Stromal cell of bone marrow (primary cell): ENCODE measurements at places on chromosomes 3 and 15.
A peak's percentile ranks its signal among the peaks of the same experiment; 100 is the strongest.

DNA sequence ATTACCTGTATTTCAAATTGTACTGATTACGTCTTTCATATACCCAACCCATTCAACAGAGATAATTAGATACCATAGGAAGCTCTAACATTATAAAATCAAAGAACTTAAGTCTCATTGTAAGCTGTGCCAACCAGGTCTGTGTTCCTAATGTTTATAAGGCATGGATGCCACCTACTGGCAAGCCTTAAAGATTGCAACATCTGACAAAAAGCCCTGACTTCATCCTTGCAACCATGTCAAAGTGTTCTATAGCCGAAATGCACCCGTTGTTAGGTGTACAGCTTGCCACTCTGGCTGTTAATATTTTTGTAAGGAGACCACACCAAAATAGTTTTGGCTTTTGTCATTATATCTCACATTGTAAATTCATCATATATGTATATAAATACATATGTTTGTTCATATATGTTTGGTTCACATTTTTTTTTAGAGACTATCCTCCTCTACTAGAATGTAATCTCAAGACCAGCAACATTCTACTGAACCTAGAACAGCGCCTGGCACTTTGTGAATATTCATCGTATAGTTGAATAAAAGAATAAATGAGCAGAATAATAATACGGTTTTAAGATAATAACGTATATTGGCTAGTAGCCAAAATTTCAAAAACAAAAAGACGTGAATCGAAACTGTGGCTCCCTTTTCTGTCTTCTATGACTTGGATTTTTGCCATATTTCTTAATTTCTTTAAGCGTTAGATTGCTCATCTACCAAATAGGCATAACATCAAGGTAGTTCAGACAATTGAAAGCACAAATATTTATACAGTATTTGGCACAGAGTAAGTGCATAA, 258.1 kb downstream of the TBL1XR1 start:
- peak; percentile 63 for DNase-seq

- peak; percentile 39 for DNase-seq
Observed at GRCh38 chr15:38252481-38253350, at the start of gene SPRED1. TSS of gene SPRED1 (plus strand) at chr15:38252836. CDS start at chr15:38253186, 350 bp downstream.

DNA sequence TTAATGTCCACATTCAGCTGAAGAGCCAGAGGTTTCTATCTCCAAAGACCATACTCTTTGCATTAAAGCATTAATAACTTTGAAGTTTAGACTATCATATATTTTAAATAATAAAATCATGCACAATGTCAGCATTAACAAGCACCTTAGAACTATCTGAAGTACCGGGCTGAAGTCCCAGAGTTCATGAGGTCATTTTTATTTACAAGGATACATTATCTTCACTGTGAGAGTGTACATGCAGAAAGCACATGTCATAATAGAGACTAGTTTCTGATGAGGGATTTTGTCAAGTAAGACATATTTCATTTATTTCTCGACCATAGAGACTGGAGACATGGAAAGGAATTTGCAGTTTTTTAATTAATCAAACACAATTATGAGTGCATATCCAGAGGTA, 52.4 kb upstream of the SI start:
- no peak for DNase-seq

DNA sequence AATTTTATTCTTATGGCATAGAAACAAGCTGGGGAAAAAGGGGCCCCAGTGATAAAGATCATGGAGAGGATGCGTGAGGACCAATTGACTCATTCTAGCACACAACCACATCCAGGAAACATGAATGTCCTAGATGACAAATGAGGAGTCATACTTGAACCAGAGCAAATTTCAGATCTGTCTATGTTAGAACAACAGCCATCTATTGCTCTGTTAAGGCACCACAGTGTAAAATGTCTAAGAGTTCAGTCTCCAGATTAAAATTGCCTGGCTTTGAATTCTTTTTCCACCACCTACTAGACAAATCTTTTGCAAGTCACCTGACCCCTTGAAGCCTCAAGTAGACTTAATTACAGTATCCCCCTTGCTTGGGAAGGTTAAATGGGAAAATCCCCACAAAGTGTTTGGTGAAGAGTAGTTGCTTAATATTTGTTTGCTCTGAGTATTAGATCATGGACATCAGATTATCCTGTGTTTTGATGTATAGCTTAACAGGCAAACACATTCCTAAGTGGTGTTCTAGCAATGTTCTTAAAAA, 258.7 kb upstream of the TGFBR2 start:
- DNase-seq, result peak; percentile 90

DNA sequence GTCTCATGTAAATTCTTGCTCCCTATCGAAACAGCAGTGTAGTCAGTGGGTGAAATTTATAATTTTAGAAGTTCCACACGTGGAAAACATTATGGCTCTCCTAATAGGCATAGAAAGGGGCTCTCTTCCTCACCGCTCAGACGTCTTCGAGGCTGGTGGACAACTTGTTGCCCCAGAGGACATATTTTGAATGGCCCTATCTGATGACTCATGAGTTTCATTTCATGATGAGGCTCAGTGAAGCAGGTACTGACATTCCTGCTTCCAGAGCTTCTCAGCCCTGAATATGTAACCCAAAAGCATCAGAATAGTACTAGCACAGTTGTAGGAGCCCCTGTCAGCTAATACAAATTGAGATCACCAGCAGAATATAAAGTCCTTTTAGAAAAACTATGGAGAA, 117.9 kb downstream of the HERC1 start:
- DNase-seq, result no peak

GRCh38 chr3:72009851-72010443, 225.0 kb upstream of the PROK2 start:
- DNase-seq, result peak; percentile 39

DNA sequence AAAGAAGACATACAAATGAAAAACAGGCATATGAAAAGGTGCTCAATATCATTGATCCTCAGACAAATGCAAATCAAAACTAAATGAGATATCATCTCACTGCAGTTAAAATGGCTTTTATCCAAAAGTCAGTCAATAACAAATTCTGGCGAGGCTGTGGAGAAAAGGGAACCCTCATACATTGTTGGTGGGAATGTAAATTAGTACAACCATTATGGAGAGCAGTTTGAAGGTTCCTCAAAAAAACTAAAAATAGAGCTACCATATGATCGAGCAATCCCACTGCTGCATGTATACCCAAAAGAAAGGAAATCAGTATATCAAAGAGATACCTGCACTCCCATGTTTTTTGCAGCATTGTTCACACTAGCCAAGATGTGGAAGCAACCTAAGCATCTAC, 165.8 kb downstream of the PLCL2 start:
- DNase-seq, result no peak

GRCh38 chr3:146903927-146904326, 298.8 kb upstream of the PLSCR5 start:
- no peak for DNase-seq

DNA sequence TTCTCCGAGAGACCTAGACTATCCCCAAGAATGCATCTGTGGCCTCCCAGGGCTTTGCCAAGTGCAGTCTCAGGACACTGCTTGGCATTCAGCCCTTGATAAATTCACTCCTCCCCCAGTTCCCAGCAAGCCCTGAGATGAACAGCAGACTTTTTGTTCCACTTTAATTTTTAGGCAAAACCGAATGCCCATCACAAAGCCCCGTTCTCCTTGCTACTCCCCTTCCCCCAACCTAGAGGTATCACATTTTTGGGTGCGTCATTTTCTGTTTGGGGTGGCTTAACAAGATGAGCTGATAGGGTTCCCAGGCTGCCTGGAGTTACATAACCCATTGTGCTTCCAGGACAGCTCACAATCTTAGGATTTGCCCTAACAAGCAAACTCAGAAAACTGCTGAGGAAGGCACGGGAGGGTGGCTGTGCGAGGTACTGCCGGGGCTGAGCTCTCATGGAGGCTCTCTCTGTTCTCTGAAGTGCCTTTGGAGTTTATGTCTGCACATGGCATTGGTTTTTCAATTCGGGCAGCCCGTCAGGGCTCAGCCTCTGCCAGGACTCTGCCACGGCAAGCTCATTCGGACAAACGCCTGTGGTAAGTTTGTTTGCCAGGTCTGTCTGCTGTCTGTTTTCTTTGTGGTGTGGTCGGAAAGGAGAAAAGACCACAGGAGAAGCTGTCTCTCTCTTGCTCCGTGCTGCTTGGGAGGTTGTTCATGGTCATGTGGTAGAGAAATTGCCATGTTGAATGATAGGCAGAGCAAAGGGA, at the start of gene TRAK1:
Gene TRAK1, plus strand, starts transcription at position 385 of the 759 bp plus-strand sequence. Its CDS starts 113 bp downstream, at position 498.
- DNase-seq, result peak; percentile 73

DNA sequence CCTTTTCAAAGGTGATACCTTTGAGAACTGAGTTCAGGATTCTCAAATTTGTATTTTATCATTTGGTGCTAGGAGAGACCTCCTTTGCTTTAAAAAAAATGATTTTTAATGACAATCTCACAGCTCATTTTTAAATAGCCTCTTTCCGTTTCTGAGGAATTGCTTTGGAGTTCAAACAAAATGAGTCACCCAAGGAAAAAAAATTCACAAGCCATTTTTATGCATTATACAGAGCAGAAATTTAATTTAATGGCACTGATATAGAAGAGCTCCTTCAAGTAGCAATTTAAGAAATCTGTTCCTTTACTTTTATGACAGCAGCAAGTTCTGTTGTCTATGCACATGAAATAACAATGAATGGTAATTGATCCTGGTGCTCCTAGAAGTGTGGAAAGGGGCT, 337.9 kb upstream of the KCNMB2 start:
- no peak for DNase-seq

- DNase-seq, result no peak
Observed at GRCh38 chr15:58420579-58421043, 11.2 kb upstream of the LIPC start.

DNA sequence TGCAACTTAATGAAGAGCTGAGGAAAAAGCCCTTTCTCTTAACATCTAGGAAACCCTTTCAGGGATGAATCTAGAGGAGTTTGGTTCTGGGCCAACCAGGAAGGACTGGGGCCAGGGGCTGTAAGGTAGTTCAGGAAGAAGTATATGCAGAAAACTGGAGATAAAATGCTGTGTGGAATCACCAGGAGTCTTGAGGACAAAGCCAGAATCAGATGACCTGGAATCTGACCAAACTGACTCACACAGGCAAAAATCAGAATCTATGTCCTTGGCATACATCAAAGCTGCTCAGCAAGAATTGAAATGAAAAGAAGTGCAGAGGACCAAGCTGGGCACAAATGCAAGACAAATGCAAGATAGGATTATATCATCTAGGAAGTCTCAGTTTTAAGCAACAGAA, 59.4 kb upstream of the ATP2C1 start:
- peak; percentile 29 for DNase-seq

- no peak for DNase-seq
Observed at GRCh38 chr15:27248251-27248650, 277.3 kb downstream of the GABRG3 start.

DNA sequence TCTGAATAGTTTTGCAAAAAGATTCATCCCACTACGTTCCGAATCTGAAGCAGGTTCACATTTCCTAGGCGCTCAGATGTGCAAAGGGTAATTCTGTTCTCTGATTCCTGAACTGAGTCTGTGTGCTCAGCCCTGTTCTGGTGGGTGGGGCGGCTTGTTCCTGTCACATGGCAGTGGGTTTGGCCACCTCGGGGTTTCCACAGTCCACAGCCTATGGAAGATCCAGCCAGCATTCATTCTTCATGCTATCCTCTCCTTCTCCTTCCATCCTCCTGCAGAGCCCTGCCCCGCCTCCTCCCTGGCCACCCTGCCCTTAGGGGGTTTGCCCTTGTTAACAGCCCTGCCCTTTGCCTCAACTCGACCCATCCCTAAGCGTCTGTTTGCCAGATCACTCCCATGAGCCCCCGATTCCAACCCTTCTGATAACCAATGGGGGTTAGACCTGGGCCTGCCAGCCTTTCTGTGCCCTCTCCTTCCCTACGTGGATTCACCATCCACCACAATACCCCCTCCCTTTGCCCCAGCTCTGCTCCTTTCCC, 31.0 kb downstream of the PRR20G start:
- no peak for DNase-seq

DNA sequence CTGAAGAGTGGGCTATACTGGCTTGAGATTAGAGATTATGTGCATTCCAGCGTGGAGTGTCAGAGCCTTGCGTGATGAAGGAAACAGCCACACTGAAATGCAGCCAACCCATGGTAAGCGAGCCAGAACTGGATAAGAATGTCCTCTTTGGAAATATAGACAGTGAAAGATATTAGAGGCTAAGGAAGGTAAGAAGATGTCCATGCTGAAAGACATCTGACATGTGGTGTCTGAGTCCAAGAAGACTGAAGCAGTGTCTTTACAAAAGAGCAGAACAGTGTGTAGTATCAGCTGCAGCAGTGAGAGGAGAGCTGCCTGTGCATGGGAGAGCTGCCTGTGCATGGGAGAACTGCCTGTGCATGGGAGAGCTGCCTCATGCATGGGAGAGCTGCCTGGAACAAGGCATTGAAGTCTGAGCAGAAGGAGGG, 672.2 kb downstream of the DIPK2A start:
- DNase-seq, result peak; percentile 18

- DNase-seq, result no peak
Observed at GRCh38 chr3:71026634-71027578, 556.6 kb downstream of the FOXP1 start.

- no peak for DNase-seq
Observed at GRCh38 chr15:92092289-92093105, 239.0 kb downstream of the SLCO3A1 start.

DNA sequence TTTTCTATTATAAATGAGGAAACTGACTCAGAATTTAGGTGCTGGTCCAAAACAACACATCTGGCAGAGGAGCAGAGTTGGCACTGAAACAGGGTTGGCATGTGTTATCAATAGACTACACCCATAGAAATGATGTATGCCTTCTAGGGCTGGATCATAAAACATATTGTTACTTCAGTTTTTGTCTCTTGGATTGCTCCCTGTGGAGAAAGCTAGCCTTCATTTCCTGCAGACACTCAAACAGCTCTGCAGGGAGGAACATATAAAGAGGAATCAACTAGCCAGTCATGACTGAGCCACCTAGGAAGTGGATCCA, 507 bp upstream of the MRPL3 start:
- no peak for DNase-seq

GRCh38 chr3:107356706-107357105, 20.5 kb upstream of the CCDC54 start:
- no peak for DNase-seq

DNA sequence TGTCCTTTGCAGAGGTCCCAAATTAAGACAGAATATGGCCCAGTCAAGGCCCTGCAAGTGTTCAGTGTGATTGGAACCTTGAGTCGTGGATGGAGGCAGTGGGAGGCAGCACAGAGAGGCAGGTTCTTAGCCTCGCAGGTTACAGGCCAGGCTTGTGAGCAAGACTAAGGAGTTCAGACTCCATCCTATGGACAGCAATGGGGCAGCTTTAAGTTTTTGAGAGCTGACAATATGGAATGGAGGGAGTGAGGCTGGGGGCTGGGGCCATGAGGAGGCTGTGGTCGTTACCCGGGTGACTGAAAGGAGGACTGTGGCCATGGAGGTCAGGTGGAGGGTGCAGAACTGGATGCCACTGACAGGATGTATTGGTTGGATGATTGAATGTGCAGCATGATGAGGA, 74.1 kb upstream of the PRR23C start:
- DNase-seq, result no peak

GRCh38 chr3:152100491-152101132, 168.1 kb upstream of the MBNL1 start:
- DNase-seq, result no peak

DNA sequence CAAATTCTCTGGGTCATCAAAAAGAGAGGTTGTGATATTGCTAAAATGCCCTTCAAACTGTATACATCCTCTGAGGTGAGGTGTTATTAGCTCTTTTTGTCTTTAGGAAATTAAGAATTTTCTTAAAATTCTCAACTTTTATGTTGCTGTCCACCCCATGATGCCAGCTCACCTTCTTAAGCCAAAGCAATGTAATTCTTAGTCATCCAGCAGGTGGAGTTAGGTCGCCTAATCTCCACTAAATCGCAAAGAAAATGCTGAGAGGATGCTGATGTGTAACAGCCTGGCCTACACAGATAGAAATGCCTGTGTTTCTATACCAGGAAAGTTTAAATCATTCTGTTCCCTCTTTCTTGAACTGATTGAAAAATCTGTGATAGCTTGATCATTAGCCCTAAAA, 770.2 kb upstream of the ALCAM start:
- peak; percentile 18 for DNase-seq
